Spinal cord (tissue), 10 donors: ENCODE measurements at places on chromosomes 6 and 20. TPM values are rescaled to one million over a fixed set of nuclear protein-coding genes. Genes with fewer than 3 reads are reported as not detected.

- DNase-seq = no peak
These were observed 1.5 kb downstream of the NOL4L start for GRCh38 chr20:32583581-32584070.

DNA sequence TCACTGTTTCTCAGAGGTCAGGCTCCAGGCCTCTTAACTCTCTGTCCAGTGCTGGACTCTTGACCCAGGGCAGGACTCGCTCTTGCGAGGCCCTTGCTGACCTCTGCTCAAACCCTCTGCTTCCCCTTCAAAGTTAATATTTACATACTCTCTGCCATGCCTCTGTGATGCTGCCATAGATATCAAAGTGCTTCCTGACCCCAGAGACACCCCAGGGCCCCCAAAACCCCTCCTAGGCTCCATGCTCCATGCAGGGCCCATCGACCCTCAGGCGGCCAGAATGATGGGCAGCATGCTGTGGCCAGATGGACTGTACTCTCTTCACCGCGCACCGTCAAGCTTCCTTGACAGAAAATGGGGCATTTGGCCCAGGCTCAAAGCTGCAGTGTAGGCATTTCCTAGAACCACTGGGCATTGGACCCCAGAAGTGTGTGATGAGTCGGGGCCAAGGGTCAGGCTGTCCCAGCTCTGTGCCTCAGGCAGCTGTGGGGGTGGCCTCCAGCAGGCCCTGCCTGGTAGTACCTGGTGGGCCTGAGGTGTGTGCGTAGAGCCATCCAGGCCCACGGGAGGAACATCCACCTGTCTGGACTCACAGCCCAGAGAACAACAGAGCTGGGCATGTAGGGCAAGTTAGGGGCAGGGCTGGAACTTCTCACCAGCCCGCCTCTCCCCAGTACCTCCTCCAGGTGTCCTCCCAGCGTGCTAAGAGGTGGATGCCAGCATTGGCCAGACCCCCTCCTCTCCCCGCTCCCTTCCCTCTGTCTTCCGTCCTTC lies 142.8 kb downstream of the VEGFA start:
- no peak for DNase-seq

GRCh38 chr6:122753688-122754056 lies 25.8 kb upstream of the FABP7 start:
- no peak for DNase-seq

GRCh38 chr20:24685736-24686135 lies 216.3 kb downstream of the SYNDIG1 start:
- DNase-seq = no peak

GRCh38 chr6:45838996-45839395 lies 176.7 kb downstream of the CLIC5 start:
- DNase-seq = no peak

- no peak for DNase-seq
These were observed 26.2 kb upstream of the HDAC2 start for GRCh38 chr6:113997116-113997515.

- DNase-seq = no peak
These were observed 368.1 kb downstream of the PKHD1 start for GRCh38 chr6:51719297-51719696.

DNA sequence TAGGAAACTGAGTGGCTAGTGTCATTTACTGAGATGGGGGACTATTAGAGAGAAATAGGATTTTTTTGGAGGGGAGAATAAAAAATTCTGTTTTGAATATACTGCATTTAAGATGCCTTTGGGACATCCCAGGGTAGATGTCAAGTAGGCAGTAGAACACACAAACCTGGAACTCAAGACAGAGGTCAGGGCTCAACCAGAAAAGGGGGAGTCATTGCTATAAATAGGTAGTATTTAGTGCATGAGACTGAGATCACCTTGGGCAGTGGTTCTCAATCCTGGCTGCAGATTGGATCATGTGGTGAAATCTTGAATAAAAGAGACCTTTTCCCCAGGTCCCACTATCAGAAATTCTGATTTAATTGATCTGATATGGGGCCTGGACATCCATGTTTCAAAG lies 110.5 kb upstream of the SUPT3H start:
- DNase-seq = no peak

DNA sequence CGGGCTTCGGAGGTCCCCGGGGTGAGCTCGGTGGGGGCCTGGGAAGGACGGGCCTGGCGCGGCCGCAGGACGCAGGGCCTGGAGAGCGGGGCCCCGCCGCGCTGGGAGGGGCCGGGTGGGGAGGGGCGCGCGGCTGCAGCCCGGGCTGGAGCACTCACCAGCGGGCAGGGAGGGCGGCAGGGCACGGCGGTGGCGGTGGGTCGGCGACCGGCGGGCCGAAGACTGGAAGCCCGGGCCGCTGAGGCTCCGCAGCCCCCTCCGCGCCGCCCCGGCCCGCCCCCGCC lies at the start of gene GATA5:
Gene GATA5, minus strand, starts transcription at position 224 of the 284 bp plus-strand sequence. CDS start 474 bp downstream, outside the sequence.
- DNase-seq = no peak

- no peak for DNase-seq
These were observed 9.0 kb upstream of the SCML4 start for GRCh38 chr6:107833136-107833535.

DNA sequence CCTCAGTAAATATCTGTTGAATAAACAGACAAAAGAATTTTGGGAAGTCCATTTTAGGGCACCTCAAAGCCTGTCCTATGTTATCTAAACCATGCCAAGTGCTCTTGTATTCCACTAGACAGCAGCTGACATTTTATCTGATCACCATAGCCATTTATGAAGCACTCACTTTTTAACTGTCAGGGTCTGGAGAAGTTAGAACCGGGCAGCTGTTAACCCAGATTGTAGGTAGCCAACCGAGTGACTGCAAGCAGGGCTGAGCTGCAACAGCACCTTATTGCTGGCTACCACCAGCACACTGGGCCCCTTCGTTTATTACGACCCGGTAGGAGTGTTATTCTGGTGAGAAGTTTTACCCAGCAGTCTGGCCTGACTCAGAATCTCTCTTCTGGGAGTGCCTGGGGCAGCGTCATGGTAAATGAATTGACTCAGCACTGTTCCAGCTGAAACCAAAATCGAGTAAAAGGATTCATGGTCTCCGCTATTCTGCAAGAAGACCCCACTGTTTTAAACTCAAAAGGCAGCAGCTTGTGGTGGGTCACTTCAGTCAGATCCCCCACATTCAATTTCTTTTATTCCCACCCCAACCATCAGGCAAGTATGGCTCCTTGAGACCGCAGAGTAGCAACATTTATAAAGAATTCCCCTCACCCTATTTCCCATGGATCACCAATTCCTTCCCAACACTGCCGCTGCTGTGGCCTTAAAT lies 1.7 kb downstream of the UBE2V1 start:
- DNase-seq = no peak

The KLC4 gene
- total RNA-seq = 49.9 TPM

The TMC2 gene
- total RNA-seq = 0.94 TPM

The LY6G6F gene
- total RNA-seq = not detected

The CPXM1 gene
- 163 TPM for total RNA-seq

The TULP1 gene
- total RNA-seq = 1.3 TPM

The KCNS1 gene
- total RNA-seq = 4.0 TPM

The RSPO3 gene
- total RNA-seq = 3.9 TPM
